ENCODE measurements at places on chromosomes 16 and 17. TPM values are rescaled to one million over a fixed set of nuclear protein-coding genes. Genes with fewer than 3 reads are reported as not detected.

DNA sequence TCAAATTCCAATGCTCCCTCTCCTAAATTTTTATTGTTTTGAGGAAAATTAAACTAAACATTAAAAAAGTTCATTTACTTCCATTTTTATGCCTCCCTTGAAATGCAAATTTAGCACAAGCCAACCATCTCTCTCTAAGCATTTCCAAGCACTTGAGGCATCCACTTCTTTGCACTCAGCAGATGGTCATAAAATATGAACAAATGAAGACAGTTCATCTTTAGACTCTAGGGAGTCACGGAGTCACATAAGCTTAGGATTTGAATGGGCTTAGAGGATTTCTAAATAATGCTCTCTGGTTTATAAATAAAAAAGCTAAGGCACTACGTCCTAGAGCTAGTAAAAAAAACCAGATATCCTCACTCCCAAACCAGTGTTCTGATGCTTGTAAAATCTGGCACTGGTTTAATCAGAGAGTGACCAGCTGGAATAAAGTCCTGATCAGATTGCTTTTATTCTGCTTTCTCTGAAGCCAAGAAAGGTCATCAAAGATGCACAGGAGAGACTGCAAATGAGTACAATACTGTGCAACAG, 204.2 kb downstream of the CA10 start:
- H3K36me3 ChIP-seq: no peaks in the 10 kb centered on the region
- no peak overlapping the region for H3K27ac ChIP-seq

The TAC4 gene
- total RNA-seq: not detected

DNA sequence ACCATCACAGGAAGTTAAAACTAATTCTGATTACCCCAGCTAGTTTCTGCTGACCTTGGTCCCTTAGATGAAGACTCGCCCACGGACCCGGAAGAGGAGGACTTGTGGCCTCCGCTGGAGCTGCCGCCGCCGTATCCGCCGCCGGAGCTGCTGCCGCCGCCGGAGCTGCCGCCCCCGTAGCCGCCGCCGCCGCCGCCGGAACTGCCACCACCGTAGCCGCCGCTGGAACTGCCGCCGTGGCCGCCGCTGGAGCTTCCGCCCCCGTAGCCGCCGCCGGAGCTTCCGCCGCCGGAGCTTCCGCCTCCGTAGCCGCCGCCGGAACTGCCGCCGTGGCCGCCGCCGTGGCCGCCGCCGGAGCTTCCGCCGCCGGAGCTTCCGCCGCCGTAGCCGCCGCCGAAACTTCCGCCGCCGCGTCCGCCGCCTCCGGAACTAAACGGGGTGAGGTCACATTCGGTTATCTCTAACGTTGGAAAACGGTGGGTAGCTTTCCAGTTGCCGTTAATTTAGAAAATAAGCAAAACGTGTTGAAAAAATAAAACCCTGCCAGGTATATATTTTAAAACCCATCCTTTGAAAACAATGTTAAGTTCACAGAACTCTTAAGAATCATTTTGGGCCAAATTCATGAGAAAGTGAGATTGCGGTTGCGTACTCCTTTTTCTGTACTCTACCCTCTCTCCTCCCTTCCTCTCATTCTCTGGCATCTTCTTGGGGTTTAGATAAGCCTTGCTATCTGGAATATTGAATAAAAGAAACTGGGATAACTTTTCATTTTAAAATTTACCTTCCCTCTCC, 3.5 kb downstream of the KRT10 start:
- DNase-seq: peak; percentile 84
- no peaks in the 10 kb centered on the region for H3K36me3 ChIP-seq
- H3K4me3 ChIP-seq: peak overlapping the region; percentile 11
- H3K27ac ChIP-seq: peak overlapping the region; percentile 79
- no peaks in the 10 kb centered on the region for H3K4me1 ChIP-seq
- no peaks in the 10 kb centered on the region for H3K27me3 ChIP-seq

The CRYBA1 gene
- total RNA-seq: not detected

DNA sequence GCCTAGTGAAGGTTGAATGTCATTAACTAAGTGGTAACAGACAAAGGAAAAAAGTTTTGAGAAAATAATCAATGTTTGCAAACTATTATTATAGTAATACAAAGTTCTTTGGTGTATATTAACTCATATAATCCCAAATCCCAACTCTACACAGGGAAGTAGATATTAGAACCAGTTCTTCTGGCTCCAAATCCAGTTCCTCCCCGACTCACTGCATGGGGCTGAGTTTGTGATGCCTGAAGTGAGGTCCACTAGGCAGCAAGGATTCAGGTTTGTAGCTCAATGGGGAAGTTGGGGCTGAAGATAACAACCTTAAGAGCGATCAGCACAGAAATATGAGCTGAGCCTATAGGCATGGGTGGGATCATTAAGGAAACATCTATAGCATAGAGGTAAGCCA, 5.6 kb upstream of the SYNRG start:
- H3K27ac ChIP-seq: no peak overlapping the region
- peaks cover 58% of the 10 kb centered on the region for H3K36me3 ChIP-seq
- H3K27me3 ChIP-seq: no peaks in the 10 kb centered on the region
- no peak overlapping the region for H3K4me3 ChIP-seq

The RHBDL1 gene
- total RNA-seq: 1.4 TPM

The DNAH17 gene
- total RNA-seq: not detected

Measured in adrenal gland (tissue), 19 donors.